ENCODE measurements at places on chromosomes 2 and 18. TPM values are rescaled to one million over a fixed set of nuclear protein-coding genes. Genes with fewer than 3 reads are reported as not detected.

REG1B gene
- 2.3 TPM for total RNA-seq

EVX2 gene
- not detected for total RNA-seq

ZNF521 gene
- 13.8 TPM for total RNA-seq

ANKRD30BL gene
- total RNA-seq: 0.39 TPM

KIAA2012 gene
- not detected for total RNA-seq

ATP9B gene
- total RNA-seq: 18.6 TPM

AQP4 gene
- 2.8 TPM for total RNA-seq

EMILIN1 gene
- 3.5 TPM for total RNA-seq

TMEM17 gene
- 1.2 TPM for total RNA-seq

UGT1A4 gene
- total RNA-seq: not detected

SETBP1 gene
- total RNA-seq: 9.6 TPM

MAP2 gene
- 3.7 TPM for total RNA-seq

SLC8A1 gene
- total RNA-seq: 1.7 TPM

PLB1 gene
- total RNA-seq: 0.27 TPM

- no peak for DNase-seq
- no peaks in the 10 kb centered on the region for H3K27me3 ChIP-seq
- no peaks in the 10 kb centered on the region for H3K36me3 ChIP-seq
- H3K4me3 ChIP-seq: no peak overlapping the region
- no peak overlapping the region for H3K27ac ChIP-seq
Observed at GRCh38 chr2:52082646-52083045, 1050.7 kb upstream of the NRXN1 start.

DNA sequence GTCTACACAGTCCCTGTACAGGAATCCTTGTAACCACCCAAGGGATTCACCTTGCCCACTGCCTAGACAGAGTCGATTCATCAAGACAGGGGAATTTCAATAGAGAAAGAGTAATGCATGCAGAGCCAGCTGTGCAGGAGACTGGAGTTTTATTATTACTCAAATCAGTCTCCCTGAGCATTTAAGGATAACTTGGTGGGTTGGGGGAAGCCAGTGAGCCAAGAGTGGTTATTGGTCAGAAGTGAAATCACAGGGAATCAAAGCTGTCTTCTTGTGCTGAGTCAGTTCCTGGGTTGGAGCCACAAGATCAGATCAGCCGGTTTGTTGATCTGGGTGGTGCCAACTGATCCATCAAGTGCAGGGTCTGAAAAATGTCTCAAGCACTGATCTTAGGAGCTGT, 17.8 kb upstream of the FAM98A start:
- no peak overlapping the region for H3K27ac ChIP-seq
- H3K36me3 ChIP-seq: peaks cover 88% of the 10 kb centered on the region
- peaks cover 32% of the 10 kb centered on the region for H3K4me1 ChIP-seq
- peaks cover 6% of the 10 kb centered on the region for H3K27me3 ChIP-seq
- no peak for DNase-seq

- no peak overlapping the region for H3K27ac ChIP-seq
- no peak for DNase-seq
- no peaks in the 10 kb centered on the region for H3K27me3 ChIP-seq
- peaks cover 8% of the 10 kb centered on the region for H3K4me1 ChIP-seq
Observed at GRCh38 chr2:56613254-56613653, 429.5 kb downstream of the CCDC85A start.

GRCh38 chr2:119929537-119929936, 83.3 kb upstream of the EPB41L5 start:
- DNase-seq: no peak
- H3K4me3 ChIP-seq: no peak overlapping the region
- no peak overlapping the region for H3K27ac ChIP-seq
- no peaks in the 10 kb centered on the region for H3K27me3 ChIP-seq

DNA sequence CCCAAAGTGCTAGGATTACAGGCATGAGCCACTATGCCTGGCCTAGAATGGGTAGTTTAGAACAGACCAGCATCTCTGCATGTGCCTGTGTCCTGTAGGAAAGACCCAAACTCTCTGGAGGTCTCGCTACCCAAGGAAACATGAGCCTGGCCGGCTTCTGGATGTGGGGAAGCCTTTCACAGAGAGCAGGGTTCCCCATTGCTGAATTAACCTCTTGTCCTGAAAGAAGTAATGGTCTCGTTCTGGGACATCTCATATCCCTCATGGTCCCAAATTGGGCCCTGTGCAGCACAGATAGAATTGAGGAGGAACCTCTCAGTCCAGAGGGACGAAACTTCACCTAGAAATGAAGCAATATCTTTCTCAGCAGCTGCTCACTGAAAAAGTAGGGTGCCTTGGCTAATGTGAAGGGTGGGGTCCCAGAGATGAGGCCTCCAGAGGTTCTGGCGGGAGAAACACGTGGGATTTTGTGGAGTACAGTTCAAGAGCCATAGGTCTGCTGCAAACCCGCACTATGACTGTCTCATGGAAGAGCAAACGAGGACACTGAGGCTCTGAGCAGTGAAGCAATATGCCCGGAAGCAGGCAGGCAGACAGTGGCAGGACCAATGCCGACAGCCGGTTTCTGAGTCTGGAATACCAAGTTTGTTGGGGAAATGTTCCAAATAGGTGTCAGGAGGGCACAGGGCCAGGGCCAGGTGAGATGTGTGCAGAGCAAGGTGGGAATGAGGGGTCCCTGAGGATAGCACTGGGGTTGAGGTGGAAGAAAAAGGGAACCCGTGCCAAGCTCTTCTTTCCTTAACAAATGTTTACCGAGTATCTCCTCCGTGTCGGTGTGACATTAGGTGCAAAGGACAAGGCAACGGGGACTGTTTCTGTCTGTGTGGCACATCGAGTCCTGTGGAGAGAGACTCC, 121.0 kb upstream of the TWIST2 start:
- DNase-seq: no peak
- H3K4me3 ChIP-seq: no peak overlapping the region
- no peak overlapping the region for H3K27ac ChIP-seq

DNA sequence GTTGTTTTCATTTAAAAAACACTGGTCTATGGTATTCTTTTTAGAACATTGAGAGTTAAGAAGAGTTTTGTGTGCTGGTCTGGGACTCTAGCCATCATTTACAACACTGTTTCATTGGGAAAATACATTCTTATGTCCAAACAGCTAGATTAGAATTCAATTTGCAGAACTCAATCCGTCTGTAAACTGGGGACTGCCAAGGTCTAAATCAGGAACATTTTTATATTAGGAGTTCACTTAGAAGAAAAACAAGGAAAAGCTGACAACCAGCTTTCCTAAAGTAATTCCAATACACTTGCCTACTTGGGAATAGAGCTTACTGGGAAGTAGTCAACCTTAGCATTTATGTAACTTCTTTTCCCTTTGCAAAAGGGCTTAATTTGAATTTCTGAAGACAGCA, 91.5 kb upstream of the RNF152 start:
- H3K27ac ChIP-seq: no peak overlapping the region
- no peaks in the 10 kb centered on the region for H3K27me3 ChIP-seq
- H3K4me3 ChIP-seq: no peak overlapping the region
- no peak for DNase-seq
- H3K4me1 ChIP-seq: peaks cover 16% of the 10 kb centered on the region

DNA sequence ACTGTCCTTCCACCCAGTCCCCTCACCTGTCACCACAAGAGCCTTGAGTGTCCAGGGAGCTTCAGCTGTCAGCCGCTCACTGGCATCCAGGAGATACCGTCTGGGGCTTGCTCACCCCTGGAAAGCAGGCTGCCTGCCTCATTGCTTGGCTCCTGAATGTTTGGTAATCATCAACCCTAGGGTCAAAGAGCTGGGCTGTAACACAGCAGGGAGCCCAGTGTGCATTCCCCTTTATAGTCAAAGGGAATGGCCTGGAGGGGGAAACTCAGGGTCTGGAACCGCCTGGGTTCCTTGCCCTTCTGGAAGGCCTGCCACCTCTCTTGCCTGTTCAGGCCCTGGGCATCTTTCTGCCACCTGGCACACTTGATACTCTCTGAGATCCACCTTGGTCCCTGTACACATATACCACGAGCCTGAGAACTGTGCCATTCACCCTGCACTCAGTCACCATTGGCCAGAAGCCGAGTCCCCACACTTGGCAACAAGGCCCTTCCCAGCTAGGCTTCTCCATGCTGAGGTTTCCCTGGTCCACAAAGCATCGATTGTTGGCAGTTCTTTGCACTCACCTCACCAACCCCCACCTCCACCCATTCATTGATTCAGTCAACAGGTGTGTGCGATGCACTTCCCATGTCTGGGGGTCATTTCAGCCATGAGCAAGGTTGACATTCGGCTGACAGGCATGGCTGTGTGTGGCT, 35.0 kb downstream of the TPRKB start:
- DNase-seq: no peak
- H3K27me3 ChIP-seq: peaks cover 74% of the 10 kb centered on the region
- no peak overlapping the region for H3K4me3 ChIP-seq
- peaks cover 21% of the 10 kb centered on the region for H3K36me3 ChIP-seq

GRCh38 chr2:33207151-33207740, 260.5 kb downstream of the LTBP1 start:
- H3K4me3 ChIP-seq: no peak overlapping the region
- peaks cover 11% of the 10 kb centered on the region for H3K4me1 ChIP-seq
- no peak overlapping the region for H3K27ac ChIP-seq
- no peak for DNase-seq
- H3K27me3 ChIP-seq: no peaks in the 10 kb centered on the region

- H3K27ac ChIP-seq: no peak overlapping the region
- H3K4me3 ChIP-seq: no peak overlapping the region
- no peaks in the 10 kb centered on the region for H3K4me1 ChIP-seq
Observed at GRCh38 chr2:129764376-129765325, 214.8 kb upstream of the RAB6C start.

- H3K27ac ChIP-seq: peak overlapping the region; percentile 98
- H3K4me1 ChIP-seq: peaks cover 34% of the 10 kb centered on the region
- peaks cover 6% of the 10 kb centered on the region for H3K27me3 ChIP-seq
- DNase-seq: peak; percentile 38
Observed at GRCh38 chr2:129757915-129758783, 221.3 kb upstream of the RAB6C start.

- H3K4me3 ChIP-seq: peak overlapping the region; percentile 62
- peak; percentile 85 for DNase-seq
- peaks cover 57% of the 10 kb centered on the region for H3K27me3 ChIP-seq
- no peak overlapping the region for H3K27ac ChIP-seq
Observed at GRCh38 chr2:70948337-70949003, 12.8 kb downstream of the ATP6V1B1 start.

DNA sequence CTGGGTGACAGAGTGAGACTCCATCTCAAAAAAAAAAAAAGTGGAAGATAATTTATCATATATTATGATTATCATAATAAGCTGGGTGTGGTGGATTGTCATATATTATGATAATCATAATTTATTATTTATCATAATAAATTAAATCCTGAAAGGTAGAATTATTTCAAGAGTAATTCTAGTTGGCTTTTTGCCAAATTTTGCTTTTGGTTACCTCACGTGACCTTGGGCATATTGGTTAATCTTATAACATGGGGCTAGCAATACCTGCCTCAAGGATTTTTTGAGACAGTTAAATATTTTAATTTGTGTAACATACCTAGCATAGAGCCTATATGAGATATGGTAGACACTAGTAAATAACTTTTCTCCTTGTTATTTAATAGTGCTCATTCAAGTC, 111.3 kb upstream of the TTC27 start:
- no peaks in the 10 kb centered on the region for H3K27me3 ChIP-seq
- H3K27ac ChIP-seq: no peak overlapping the region
- DNase-seq: no peak
- H3K4me1 ChIP-seq: no peaks in the 10 kb centered on the region

GRCh38 chr2:25230198-25230947, 62.0 kb upstream of the POMC start:
- DNase-seq: no peak
- peaks cover 24% of the 10 kb centered on the region for H3K36me3 ChIP-seq
- no peaks in the 10 kb centered on the region for H3K27me3 ChIP-seq
- H3K4me1 ChIP-seq: peaks cover 41% of the 10 kb centered on the region
- H3K4me3 ChIP-seq: no peak overlapping the region

DNA sequence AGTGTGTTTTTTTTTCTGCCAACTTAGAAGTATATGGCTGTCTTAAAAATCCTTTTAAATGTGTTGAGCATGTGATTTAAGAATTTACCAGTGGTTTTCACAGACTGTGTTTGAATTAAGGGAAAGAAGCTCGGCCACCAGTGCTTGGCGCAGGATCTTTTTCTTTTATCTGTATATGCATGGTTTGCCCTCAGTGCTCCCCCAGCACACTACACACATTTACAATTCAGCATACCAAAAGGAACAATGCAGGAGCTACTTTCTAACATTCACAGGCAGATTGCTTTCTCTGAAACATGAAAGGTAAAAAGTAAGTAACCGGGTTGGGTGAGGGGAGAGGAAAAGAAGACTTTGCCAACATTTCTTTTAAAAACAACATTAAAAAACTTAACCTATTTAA, 3.9 kb downstream of the SALL3 start:
- H3K4me1 ChIP-seq: peaks cover 64% of the 10 kb centered on the region
- peaks cover 39% of the 10 kb centered on the region for H3K27me3 ChIP-seq

GRCh38 chr2:71554028-71554705, 100.8 kb downstream of the DYSF start:
- no peaks in the 10 kb centered on the region for H3K36me3 ChIP-seq
- H3K4me3 ChIP-seq: no peak overlapping the region
- H3K4me1 ChIP-seq: peaks cover 7% of the 10 kb centered on the region

GRCh38 chr2:54420524-54421172, 35.5 kb upstream of the SPTBN1 start:
- peaks cover 21% of the 10 kb centered on the region for H3K4me1 ChIP-seq
- H3K4me3 ChIP-seq: no peak overlapping the region
- H3K27ac ChIP-seq: no peak overlapping the region
- 0 out of 2 replicates have a peak, but pooled peaks cover 5% of the 10 kb centered on the region for H3K36me3 ChIP-seq

DNA sequence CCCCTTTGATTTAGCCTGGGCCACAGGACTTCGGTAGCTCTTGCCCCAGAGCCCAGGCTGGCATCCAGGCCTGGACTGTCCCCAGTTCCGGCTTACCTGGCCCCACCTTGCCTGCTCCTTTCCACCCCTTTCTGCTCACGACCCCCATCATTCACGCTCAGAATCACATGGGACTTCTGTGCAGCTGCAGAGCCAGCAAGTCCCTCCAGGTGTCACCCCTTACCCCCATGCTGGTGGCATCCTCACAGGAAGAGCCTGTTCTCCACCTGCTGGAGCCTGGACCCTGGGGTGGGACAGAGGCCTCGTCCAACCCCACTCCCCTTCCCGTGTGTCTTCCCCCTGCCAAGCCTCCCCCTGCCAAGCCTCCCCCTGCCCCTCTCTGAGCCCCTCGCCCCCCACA, 7.9 kb upstream of the KCNIP3 start:
- no peak overlapping the region for H3K27ac ChIP-seq
- 0 out of 2 replicates have a peak, but pooled peaks cover 6% of the 10 kb centered on the region for H3K4me1 ChIP-seq
- H3K27me3 ChIP-seq: peaks cover 5% of the 10 kb centered on the region

DNA sequence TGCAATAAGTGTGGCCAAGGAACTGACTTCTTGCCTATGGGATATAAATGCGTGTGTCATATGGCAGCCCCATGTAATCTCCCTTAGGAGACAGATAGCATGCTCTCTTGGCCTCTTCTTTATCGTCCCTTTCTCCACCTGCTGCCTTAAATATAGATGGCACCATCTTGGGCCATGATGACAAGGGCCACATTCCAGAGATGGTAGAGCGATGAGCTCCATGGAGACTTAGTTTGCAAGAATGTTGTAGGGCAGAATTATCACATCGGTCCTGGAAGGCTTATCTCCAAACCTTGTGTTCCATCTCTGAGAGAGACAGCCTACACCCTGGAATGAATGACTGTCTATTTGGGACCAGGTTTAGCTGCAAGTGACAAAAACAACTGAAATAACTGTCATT, 536.7 kb downstream of the TNS1 start:
- no peaks in the 10 kb centered on the region for H3K4me1 ChIP-seq
- H3K27me3 ChIP-seq: no peaks in the 10 kb centered on the region
- H3K4me3 ChIP-seq: no peak overlapping the region
- H3K27ac ChIP-seq: no peak overlapping the region

Measured in WTC11 (cell line).